Hair follicle dermal papilla cell (primary cell): ENCODE measurements at places on chromosomes 1 and 21. TPM values are rescaled to one million over a fixed set of nuclear protein-coding genes. Genes with fewer than 3 reads are reported as not detected.

Gene TMEM54
- total RNA-seq = 12.9 and 13.6 TPM in 2 replicates

Gene MPZ
- total RNA-seq = 0.32 and 0.49 TPM in 2 replicates

Gene TIE1
- not detected in 2 replicates for total RNA-seq

Gene MFSD2A
- 5.2 and 10.5 TPM in 2 replicates for total RNA-seq

Gene SPRR2A
- total RNA-seq = not detected in 2 replicates

Gene PGLYRP3
- total RNA-seq = not detected in 2 replicates
